NCI-H526 (cell line): ENCODE measurements at places on chromosomes 1 and 21.

GRCh38 chr1:116693759-116694480 is 26.4 kb upstream of the IGSF3 start:
- no peak for DNase-seq

DNA sequence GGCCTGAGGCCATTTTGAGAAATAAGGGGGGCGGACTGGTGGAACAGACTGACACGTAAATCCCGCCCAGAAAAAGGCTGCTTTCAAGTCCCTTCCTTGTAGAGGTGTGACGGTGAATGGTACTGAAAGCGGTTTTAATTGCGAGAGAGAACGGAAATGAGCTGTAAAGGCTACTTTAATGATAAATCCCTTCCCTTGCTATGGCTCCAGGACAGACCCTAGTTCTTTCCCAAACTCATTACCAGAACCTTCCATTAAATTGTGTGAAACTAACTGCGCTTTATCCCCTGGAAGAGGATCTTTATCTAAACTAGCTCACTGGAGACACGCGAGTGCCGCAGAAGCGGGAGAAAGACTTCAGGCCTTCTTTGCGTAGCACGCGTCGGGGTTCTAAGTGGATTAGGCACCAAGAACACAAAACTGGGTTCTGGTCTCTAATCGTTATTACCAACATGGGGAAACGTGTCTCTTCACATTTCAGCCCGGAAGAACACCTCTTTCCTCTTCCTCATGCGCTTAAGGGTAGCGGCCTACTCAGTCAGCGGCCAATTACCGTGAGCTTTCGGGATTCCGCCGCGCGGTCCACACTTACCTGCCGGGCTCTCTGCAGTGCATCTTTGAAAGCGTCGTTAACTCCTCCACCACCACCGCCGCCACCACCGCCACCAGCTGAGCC is 441 bp downstream of the FUBP1 start:
- DNase-seq, result peak; percentile 94

DNA sequence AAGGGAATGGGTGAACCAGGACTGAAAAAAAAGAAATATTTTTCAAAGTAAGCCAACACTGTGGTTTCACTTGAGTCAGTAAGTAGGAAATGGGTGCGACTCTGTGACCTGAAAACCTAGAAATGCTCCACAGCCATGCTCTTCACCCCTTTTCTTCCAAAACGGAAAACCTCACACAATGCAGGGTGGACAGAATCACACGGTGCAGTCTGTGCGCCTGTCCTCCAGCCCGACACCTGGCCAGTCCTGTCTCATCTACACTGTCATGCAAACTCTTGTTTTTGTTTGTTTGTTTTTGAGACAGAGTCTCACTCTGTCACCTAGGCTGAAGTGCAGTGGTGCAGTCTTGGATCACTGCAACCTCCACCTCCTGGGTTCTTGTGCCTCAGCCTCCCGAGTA is 53.3 kb downstream of the B3GALT5 start:
- no peak for DNase-seq

DNA sequence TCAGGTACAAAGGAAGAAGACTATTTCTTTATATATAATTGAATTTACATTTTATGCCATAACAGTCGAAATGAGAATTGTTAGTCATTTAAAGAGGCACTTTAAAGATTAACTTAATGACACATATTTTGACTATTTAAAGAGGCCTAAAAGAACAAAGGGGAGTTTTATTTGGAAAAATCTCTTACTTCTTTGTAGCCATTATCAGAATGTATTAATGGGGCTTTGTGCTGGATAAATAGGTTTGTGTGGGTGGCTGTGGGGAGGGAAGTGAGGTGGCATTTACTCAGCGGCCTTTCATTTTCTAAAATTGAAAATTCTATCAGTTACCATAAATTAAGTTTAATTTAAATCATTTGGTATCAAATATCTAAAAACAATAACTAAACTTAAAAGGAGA is 462.2 kb upstream of the CXADR start:
- DNase-seq, result no peak

DNA sequence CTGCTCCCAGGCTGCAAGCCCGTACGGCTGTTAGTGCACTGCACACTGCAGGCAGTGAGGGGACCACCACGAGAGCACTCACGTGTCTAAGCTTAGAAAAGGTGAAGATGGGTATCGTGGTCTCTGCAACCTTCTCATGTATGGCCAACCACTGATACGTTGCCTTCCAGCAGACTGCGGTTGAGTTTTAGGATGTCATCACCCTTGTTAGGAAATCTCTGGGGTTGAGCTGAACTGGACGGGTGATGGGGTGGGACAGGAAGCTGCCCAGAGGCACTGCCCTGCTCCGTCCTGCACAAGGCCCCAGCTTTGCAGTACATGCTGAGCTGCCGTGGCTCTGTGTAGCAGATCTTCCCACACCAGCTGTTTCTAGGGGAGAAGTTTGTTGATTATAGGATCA is 43.3 kb downstream of the FAAP20 start:
- DNase-seq, result no peak

DNA sequence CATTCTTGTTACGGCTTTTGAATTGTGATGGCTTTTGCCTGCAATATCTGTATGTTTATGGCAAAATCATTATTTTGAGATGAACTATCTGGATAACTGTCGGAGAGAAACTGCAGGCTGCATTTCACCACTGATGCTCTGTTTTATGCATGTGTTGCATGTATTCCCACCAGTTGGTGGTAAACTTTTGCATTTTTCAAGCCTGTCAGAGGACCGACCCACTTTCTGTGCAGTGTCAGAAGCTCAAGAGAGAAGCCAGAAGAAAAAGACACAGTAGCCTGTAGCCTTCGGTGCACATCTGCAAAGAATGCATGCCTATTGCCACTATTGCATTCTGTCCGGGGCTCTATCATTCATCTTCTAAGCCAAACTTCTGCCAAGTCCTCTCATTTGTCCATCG is 41.6 kb downstream of the OLIG1 start:
- DNase-seq, result no peak

DNA sequence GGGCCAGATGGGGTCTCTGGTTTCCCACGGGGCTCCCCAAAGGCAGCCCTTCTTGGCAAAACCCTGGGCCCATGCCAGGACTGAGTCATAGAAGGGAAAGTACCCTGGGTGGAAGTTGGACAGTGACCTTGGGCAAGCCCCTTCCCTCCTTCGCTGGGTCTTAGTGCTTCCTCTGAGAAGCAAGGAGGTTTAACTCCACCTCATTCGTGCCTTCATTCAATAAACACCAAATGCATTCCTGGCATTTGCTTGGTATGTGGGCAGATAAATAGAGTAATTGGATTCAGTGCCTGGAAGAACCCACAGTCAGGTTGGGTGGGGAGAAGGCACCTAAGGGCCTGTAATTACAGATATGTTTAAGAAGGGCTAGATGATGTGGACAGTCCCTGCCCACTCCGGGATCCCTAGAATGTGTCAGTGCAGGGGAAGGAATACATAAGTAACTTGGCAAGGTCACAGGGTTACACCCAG is 36.3 kb upstream of the CITED4 start:
- no peak for DNase-seq

DNA sequence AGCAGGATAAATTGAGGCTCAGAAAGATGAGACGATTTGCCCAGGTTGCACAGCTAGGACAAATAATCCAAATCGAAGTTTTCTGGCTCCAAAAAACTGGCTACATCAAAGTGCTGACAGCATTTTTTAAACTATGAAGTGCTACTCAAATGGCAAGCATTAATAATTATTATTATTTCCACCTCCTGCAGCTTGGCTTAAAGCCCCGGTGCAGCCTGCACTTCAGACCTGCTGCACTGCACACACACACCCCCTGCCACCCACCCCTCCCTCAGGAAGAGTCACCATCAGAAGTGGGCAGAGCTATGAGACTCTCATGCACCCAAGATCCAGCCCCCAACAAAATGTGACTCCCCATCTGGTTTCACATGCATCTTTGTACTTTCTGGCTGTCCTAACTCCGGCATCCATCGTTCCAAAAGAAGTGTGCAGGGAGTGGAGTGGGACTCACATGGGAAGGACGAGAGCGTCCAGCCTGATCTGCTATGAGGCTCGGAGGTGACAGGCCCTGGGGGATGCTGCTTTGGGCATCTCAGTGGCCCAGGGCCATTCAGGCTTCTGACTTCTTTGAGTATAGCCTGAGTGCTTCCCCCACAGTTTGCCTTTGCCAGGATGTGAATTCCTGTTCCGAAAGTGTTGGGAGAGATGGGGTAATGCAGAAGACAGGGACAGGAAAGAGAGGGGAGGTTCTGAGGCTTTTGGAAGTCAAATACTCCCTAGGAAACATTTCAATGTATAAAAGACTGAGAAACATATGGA is 65.0 kb upstream of the FAM20B start:
- no peak for DNase-seq

GRCh38 chr1:153490272-153491051 is 30.0 kb upstream of the S100A7 start:
- peak; percentile 13 for DNase-seq

DNA sequence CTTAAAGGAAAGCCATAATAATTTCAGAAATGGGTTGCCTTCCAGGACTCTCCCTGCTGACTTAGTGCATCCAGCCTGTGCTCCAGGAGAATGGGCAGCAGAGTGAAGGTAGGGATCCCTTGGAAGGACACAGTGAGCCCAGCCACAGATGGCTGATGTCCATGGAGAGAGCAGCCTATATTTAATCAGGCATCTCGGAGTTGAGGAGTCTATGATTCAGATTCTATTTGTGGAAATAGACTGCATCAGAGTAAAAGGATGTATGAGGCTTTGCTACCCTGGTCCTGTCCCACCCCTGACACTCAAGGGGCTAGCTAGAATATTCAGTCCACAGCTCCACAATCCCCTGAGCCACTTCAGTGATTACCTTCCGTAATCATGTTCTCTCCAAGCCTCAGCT is 43.8 kb upstream of the PBX1 start:
- no peak for DNase-seq

DNA sequence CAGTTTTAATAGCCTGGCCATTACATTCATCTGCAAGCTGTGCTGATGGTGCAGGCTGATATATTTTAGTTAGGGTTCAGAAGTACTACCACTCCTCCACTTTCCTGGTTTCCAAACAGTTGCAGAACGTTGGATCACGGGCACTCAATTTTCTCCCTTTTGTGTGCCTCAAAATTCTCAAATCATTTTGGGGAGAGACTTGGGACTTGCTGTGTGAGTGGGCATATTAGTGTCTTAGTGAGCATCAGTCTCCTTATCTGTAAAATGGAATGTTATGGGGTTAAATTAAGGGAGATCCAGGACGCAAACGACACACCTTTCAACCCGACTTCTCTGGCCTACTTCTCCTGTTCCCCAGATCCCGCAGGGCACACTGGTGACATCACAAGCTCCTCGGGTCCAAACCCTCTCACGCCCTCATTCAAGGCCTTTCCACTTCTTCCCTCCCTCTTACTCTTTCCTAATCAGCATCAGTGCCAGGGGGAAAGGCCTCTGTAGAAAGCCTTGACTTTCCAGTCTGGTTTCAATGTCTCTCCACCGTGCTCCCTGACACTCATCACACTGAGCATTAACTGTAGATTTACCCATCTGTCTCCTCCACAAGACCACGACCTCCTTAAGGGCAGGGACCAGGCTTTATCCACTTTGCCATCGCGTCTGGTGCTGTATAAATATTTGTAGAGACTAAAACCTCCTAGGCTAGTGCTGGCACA is 1.2 kb downstream of the PIGP start:
- peak; percentile 31 for DNase-seq

GRCh38 chr21:27085387-27085786 is 118.5 kb upstream of the ADAMTS5 start:
- no peak for DNase-seq

- no peak for DNase-seq
Measured at GRCh38 chr1:11134251-11134897, 34.7 kb upstream of the EXOSC10 start.

DNA sequence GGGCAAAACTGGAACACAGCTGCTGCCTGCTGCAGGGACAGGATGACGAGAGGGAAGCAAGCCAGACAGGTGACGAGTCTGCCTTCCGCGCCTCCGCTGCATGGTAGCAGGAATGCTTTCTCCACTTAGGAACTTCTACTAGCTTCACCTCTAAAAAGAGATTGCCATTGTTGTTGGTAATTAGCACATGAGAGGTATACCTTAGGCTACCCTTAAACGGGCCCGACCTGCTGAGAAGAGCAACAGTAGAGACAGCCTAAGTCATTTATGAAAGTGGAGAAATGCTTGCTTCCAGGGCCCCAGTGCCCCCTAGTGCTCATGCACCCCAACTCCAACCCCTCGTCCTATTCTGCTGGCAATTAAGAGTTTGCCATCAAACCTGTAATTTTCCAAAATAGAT is 96.9 kb upstream of the AKT3 start:
- no peak for DNase-seq

- DNase-seq, result no peak
Measured at GRCh38 chr1:167772436-167772835, 50.7 kb downstream of the MPZL1 start.

- no peak for DNase-seq
Measured at GRCh38 chr1:94428441-94428840, 10.3 kb downstream of the ABCD3 start.

GRCh38 chr1:51442616-51443015 is 76.5 kb downstream of the EPS15 start:
- no peak for DNase-seq

- no peak for DNase-seq
Measured at GRCh38 chr1:9155879-9156278, 27.0 kb upstream of the GPR157 start.

- no peak for DNase-seq
Measured at GRCh38 chr21:17388226-17388625, 124.6 kb upstream of the CXADR start.

DNA sequence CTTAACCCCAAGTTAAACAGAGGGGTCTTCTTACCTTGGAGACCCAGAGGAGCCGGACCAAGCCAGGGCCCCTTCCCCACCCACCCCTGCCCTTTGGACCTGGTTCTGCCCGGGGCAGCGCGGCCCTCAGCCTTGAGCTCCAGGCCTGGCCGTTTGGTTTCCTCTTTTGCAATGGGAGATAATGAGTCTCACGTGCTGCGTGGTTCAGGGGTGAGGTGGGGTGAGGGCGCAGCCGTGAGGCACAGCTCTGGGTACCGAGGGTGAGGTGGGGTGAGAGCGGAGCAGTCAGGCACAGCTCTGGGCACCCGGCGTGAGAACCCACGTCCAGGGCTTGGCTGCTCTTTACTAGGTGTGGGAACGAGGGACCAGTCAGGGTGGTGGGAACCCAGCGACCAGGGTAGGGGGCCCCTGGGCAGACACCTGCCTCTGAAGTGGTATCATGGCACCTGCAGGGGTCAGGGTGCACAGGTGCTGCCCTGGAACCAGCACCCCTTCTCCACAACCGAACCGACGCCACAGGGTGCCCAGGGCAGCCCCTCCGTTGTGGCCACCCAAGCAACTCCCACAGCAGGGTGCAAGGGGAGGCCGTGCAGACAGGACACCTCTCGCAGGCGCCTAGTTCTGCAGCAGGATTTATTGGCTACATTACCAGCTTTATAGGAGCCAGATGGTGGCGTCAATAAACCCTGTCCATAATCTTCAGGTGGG is 182.2 kb downstream of the PRDM16 start:
- no peak for DNase-seq

GRCh38 chr1:117613969-117614729 is 8.3 kb downstream of the TENT5C start:
- DNase-seq, result no peak

- no peak for DNase-seq
Measured at GRCh38 chr1:2276803-2277580, 48.9 kb downstream of the SKI start.
